ENCODE measurements at places on chromosomes 13 and 19.

GRCh38 chr13:50509167-50509566, 334.3 kb downstream of the DLEU7 start:
- no peak for DNase-seq

GRCh38 chr13:36212789-36213188, 1.6 kb downstream of the SOHLH2 start:
- no peak for DNase-seq

DNA sequence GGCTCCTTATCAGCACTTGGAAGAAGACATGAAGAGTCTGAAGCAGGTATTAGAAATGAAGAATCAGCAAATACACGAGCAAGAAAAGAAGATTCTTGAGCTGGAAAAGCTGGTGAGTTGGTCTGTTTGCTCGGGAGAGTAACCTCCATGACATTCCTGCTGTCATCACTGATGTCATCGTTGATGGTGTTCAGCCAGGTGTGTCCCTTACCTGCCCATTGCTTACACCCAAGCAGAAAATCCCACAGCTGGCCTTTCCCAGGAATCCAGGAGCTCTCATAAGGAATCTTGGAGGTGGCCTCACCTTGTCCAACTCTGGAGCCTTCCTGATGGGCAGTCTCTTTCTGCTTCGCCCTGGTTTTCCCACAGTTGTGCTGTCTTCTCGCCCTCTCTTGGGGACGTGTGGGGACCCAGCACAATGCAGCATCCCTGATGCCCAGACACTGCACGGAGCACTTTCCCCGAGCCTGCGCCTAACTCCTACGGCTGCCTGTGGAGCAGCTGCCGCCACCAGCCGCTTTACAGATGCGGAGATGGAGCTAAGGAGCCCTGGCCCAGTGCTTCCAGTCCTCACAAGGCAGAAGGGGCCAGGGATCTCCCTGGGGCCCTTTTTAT, 97.0 kb downstream of the SLC7A1 start:
- no peak for DNase-seq

DNA sequence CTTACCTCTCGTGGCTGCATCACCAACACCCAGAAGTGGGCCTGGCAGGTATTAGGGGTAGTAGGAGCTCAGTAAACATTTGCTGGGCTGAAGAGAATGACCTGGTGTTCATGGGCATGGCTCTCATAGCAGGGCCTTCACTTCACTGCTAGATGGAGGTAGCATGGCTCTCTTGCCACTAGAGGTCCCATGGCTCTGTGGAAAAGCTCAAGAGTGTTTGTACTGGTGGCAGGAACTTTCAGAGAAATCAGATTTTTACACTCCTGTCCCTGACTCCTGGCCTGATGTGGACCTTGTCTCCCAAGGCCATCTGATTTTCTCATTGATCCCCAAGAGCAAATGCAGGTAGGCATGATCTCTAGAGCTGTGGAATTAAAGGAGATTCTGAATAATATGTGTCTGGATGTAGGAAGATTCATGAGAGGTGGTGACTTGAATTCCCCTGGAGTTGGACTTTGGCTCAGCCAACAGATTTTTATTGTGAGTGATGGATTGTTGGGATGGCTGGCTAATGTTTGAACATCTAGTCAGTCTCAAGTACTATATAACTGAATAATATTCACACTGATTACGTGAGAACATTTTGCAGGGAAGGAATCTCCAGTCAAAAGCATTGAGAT, 5.7 kb downstream of the ZNF574 start:
- DNase-seq: peak; percentile 41

DNA sequence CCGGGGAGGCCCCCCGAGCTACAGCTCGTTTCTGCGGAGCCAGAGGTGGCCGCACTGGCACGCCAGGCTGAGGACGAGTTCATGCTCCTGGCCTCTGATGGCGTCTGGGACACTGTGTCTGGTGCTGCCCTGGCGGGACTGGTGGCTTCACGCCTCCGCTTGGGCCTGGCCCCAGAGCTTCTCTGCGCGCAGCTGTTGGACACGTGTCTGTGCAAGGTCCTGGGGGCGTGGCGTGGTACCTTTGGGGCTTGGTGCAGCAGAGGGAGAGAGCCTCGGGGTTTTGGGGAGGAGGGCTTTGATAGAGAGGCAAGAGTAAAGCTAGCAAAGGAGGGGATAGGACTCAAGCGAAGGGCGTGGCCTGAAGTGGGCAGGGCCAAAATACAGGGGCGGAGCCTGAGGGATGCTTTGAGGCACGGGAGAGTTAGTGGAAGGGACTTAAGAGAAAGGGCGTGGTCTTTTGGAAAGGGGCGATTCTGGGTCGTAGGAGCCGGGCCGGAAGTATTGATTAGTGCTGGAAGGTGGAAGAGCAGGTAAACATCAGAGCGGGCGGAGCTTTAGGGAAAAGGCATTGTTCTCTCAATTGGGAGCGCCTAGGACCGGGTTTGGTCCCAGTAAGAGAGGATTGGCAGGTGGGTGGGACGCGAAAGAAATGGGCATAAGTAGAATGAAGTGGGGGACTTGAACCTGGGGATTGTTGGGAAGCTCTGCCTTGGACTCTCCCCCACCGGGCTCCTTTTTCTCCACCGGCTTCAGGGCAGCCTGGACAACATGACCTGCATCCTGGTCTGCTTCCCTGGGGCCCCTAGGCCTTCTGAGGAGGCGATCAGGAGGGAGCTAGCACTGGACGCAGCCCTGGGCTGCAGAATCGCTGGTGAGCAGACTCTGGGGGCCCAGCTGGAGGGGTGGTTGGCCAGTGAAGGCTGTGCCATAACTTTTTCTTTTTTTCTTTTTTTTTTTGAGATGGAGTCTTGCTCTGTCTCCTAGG, 1.2 kb downstream of the PPM1N start:
- DNase-seq: peak; percentile 63

- DNase-seq: no peak
Measured at GRCh38 chr13:108586826-108587225, 42.6 kb upstream of the MYO16 start.

GRCh38 chr13:24107955-24108614, 52.4 kb upstream of the SPATA13 start:
- no peak for DNase-seq

DNA sequence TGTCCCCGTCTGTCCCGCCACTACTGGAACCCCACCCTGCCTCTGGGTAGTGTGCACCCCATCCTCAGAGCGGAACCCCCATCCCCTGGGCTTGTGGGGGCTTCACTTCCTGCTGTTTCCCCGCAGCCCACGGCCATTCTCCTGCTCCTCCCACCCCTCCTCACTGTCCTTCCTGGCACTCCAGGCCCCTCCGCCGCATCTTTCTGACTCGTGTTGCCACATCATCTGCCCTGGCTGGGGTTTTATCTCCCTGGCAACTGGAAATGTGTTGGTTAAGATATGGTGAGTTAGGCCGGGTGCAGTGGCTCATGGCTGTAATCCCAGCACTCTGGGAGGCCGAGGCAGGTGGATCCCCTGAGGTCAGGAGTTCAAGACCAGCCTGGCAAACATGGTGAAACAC, 37.3 kb downstream of the KDM4B start:
- DNase-seq: no peak

DNA sequence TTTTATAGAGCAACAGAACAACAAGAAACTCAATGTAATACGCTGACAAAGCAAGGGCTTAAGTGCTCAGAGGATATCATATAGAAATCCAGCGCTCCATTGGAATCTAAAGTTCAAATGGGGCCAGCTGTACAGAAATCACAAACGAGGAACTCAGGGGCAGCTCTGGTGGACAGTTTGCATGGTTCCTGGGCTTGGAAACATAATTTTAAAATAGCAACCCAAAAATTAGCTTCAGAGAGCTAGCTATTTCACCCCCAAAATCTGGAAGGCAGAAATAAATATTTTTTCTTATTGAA, 19.2 kb upstream of the LATS2 start:
- DNase-seq: no peak

DNA sequence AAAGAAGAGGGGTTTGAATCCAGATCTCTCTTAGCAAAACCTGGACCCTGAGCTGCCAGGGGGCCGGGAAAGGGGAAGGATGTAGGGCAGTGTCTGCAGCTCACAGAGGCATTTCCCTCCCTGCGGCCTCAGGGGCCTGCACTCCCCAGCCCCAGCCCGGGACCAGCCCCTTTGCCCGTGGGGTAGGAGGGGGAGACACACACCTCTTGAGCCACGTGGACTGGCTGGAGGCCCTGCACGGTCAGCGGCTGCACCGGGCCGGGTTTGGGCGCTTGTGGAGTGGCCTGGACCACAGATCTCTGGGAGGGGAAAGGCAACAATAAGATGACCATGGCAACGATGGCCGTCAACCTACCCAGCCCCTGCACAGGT, 26.9 kb downstream of the RFX1 start:
- DNase-seq: no peak

GRCh38 chr19:50175924-50176323, 12.8 kb upstream of the IZUMO2 start:
- no peak for DNase-seq

Measured in activated CD4-positive, alpha-beta T cell treated with anti-CD3 and anti-CD28 coated beads, Interleukin-2, amount 10 ng/mL, durations not matched to agents 7 days and 5 days (primary cell).